Activated CD4-positive, alpha-beta memory T cell treated with anti-CD3 and anti-CD28 coated beads, Interleukin-2, amount 10 ng/mL, durations not matched to agents 7 days and 5 days (primary cell): ENCODE measurements at places on chromosomes 7 and 10.

GRCh38 chr10:123087786-123088185 is 48.0 kb upstream of the HMX3 start:
- DNase-seq, result no peak

GRCh38 chr7:1028775-1029636 is 15.3 kb upstream of the GPR146 start:
- DNase-seq, result peak; percentile 79

DNA sequence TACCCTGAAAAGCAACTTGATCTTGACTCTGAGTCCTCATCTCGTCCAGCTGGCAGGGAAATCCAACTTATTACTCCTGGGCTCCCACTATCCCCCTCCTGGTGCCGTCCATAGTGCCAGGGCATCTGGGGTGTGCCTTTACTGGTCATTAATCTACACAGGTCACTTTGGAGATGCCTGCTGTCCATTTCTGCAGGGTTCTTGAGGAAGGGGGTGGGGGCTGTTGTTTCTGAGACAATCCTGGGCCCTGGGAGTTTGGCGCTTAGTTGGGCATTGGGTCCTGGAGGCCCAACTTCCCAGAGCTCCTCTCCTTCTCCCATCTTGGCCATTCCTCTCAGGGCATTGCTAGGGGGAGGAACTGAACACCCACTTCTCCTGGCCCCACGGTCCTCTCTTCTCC is 6.0 kb upstream of the TACR2 start:
- DNase-seq, result no peak

DNA sequence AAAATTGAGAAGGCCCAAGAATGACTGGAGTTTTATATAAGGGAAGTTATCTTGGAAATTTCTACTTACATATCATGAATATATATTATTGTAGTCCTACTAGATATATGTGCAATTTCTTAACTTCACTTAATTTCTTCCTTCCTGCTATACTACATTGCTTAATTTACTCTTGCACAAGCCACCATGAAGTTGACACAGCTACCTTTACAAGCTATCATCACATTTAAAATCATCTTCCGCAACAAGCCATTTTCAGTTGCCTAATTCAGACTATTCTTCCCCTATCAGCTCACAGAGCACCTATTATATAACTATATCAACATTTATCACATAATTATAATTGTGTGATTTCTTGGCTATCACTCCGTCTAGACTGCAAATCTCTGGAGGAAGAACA is 418.4 kb downstream of the PARD3 start:
- no peak for DNase-seq

DNA sequence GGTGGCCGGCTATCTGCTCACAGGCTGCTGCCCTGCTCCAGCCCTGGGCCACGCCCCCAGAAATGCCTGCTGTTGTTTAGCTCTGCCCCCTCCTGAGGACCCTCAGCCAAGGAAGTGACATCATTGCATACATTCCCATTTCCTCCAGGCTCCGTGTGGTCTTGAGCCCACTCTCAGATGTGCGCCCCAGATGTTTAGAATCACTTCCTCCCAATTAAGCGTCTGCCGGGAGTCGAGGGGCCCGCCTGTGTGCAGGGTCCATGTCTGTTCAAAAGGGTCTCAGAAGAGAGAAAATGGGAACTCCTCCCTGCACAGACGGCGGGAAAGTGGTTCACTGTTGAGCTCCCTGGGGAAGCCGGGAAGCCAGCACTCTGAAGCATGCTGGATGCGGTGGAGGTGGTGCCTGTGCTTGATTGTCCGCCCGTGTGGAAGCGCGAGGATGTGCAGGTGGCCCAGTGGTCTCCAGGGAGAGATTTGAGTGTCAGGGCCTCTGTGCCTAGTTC is 116.9 kb upstream of the PPIF start:
- no peak for DNase-seq

DNA sequence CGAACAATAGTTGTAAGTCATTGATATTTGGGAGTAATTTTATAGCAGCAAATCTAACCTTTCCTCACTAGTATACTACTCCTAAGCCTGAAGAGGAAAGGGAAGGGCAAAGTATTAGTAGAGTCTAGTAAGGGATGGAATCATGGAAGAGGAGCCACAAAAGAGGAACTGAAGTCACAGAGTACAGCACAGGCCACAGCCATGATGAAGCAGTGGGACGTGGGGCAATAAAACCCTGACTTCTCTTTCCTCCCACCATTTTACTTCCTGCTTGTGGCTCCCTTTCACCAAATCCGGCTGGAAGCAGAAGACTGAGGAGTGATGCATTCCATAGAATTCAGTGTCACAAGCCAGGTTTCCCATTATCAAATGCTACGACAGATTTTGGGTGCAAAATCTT is 58.7 kb downstream of the CABCOCO1 start:
- no peak for DNase-seq

GRCh38 chr10:3226960-3227744 is 54.6 kb upstream of the PITRM1 start:
- DNase-seq, result no peak

GRCh38 chr7:98429799-98430198 is 28.9 kb upstream of the BAIAP2L1 start:
- DNase-seq, result no peak

GRCh38 chr7:49295146-49295545 is 370.8 kb downstream of the CDC14C start:
- DNase-seq, result no peak

DNA sequence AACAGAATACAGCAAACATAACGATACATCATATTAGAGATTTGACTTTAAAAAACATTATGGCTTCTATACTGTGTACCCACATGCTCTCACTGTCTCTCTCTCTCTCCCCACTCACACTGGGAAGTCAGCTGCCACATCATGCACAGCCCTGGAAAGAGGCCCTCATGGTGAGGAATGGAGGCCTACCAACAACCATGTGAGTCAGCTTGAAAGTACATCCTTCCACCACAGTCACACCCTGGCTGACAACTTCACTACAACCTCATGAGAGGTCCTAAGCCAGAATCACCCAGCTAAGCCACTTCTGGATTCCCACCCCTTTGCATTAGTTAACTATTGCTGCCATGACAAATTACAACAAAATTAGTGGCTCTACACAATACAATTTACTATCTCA is 23.3 kb upstream of the GPR22 start:
- DNase-seq, result no peak

- DNase-seq, result no peak
Observed at GRCh38 chr7:92057375-92057774, 76.9 kb downstream of the CYP51A1 start.

DNA sequence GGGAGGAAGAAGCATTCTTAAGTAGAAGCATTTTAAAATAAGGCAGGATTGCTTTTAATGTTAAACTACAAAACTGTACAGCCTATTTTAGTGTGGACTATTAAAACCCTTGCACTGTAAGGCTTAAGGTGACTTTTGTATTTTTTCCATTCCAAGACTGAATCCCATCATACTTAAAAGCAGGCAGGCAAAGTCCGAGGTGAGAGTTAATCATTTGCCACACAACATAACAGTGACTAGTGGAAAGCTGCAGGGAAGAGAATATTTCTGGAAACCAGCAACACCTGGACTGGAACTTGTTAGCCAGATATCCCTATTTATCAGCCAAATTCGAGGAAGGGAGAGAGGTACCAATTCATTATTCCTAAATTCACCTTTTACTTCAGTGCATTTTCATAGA is 3.5 kb downstream of the PRR15 start:
- no peak for DNase-seq

DNA sequence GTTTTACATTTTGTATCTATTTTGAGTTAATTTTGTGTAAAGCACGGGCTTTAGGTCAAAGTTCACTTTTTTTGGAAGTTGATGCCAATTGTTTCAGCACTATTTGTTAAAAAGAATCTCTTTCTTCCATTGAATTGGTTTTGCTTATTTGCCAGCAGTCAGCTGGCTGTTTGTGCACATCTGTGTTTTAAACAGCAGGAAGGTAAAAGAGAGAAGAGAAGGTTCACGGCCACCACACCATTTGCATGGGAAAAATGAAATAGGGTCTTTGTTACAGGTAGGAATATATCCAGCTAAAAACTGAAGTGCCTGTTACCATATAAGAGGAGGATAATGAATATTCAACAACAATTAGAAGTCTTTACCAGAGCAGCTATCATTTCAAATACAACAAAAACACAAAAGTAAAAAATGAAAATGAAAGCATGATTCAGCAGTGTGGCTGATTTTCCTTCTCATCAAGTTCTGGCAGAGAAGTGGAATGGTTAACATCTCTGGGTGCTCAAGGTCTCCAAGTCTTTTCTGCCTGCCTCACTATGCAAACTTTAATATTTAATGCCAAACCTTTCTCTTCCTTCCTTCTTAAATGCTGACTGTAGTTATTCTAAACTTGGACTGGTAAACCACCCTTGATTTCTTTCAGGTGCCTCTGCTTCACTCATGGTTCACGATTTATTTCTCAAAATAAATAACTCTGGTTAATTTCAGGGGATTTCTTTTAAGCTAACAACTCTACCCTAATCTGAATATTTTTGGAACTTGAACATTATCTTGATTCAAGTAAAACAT is 841.5 kb downstream of the GRM8 start:
- DNase-seq, result no peak

DNA sequence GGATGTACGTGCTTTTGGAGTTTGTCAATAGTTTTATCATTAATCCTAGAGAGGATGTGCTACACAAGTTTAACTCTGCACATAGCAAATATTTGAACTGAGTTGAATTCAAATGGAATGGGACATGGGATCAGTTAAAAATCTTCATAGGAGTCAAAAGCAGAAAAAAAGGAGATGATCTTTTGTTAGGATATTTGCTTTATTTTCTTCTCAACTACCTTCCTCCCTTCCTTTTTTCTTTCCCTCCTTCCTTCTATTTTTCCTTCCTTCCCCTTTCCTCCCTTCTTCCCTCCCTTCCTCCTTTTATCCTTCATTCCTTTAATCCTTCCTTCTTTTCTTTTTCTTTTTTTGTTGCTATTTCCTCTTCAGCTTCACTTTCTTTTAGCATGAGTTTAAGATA is 6.6 kb downstream of the PTPRZ1 start:
- no peak for DNase-seq

DNA sequence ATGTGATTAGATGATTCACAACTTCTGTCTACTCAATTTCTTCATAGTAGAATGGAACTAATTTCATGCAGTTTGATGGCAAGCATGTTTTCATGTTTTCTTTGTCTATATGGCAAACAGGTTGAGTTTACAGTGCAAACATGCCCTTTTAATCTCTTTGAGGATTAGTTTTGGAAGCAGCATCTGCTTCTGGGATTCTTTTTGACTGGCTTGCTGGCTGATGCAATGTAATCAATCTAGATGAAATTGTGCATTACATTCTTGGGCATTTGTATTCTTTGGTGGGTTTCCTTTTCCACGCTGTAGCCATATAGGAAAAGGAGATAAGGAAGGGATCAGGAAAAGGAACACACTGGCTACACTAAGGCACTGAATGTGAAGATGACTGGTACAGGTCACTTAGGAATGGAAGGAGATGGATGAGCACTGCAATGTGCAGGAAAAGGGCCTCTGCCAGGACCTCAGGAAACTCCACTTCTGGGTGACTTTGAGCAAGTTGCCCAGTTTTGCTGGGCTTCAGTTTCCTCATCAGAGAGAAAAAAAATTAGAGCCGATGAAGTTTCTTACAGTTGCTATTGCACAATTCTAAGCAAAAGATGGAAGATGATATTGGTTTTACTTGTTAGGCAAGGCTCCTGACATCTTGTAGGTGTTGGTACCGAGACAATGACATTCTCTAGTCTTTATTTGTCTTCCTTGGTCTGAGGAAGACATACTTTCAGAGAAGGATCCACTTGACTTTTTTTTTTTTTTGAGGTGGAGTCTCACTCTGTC is 269.1 kb downstream of the SUGCT start:
- no peak for DNase-seq

- no peak for DNase-seq
Observed at GRCh38 chr7:77707504-77707992, 11.3 kb downstream of the RSBN1L start.

- DNase-seq, result no peak
Observed at GRCh38 chr10:28410420-28411135, 107.7 kb upstream of the MPP7 start.

GRCh38 chr10:64316416-64316815 is 795.2 kb downstream of the REEP3 start:
- DNase-seq, result no peak

DNA sequence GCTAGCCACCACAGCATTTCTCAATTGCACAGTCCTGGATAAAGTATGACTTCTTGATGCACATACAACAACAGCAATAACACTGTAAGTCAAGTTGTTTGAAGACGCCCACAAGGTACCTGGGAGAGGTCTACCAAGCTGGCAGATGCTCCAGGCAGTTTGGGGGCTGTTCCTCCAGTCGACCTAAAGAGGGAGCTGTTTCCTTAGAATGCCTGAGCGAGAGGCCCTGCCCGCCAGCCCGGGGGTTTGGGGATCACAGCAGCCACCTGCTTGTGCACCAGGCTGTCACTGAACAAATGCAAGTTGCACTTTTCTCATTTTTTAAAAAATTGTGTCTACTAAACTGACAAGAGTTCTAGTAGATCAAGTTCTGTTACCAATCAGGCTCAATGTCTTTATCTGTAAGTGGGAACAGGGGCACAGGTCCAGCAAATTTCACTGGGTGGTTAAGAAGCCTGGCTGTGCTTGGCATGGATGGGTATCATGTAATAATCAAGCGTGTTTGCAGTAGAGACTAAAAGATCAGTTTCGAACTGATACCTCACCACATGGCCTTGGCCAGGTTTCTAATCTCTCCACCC is 193.8 kb upstream of the ADO start:
- DNase-seq, result peak; percentile 73

DNA sequence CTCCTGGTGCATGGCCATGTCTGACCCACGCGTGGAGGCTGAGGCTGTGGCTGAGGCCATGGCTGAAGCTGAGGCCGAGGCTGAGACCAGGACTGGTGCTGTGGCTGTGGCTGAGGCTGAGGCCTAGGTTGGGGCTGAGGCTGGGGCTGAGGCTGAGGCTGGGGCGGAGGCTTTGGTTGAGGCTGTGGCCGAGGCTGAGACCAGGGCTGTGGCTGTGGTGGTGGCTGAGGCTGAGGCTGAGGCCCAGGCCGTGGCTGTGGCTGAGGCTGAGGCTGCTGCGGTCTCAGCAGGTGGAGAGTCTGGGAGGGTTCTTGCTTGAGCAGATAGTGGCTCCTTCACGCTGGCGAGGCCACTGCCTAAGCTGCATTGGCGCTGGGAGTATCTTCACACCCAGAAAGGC is 76.4 kb downstream of the WDR37 start:
- peak; percentile 12 for DNase-seq

GRCh38 chr7:76201732-76202665 is at the start of gene SRRM3:
Gene SRRM3 (plus strand): TSS chr7:76201896. CDS start chr7:76235067, 33,171 bp downstream.
- peak; percentile 86 for DNase-seq

DNA sequence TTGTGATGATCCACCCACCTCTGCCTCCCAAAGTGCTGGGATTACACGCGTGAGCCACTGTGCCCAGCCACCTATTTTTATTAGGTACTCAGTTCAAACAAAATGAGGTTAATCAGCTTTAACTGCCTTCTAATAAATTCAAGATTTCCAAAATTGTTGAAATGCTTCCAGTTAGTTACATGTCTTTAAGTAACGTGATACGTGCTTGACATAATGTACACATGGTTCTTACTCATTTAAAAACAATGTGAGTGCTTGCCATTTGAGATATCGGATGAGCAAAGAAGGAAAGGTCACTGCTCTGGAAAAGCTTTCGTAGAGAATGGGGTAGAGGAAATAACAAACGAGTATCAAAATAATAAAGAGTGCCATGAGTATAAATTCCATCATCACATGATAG is 83.6 kb downstream of the KMT2E start:
- no peak for DNase-seq
